Motor neuron (in vitro differentiated cells): ENCODE measurements at places on chromosomes 12 and 14.

DNA sequence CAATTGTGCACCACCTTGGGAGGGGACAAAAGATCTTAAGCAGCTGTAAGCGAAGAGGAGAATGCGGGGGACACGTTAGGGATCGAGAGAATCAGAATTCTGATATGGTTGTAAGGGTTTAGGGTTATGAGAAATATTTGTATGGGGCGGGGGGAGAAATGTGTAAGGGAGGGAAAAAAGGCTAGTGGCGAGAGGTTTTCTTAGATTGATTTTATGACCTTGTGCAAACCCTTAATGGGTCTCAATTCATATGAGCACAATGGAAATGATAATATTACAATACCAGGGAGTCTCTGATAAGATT, 396 bp downstream of the NDUFA9 start:
- ATAC-seq: no peak

DNA sequence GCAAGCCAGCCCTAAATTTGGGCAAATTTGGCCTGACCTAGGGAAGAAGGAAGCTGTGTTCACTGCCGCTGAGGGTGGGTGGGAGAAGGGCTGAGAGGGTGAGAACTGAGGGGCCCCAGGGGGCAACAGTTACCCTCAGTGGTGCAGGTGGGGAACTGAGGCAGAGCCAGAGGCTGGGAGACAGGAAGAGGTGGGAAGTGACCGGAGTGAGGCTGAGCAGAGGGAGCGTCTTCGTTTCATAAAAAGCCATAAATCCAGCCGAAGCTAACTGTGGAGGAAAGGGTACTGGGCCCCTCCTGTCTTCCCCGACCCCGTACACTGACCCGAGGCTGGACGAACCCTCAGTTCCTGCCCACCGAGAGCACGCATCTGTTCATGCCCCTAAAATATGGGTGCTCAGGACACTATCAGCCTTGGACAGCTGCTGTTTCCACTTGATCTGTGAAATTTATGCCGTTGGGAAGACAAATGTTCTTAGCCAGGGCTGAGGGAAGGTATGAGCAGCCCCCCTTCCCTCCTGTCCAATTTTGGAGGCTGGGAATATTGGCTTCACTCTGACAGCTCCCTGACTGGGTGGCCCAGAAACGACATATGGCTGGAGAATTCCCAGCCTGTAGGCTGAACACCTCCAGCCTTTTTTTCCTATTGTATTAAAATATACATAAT, 116.5 kb downstream of the KIF26A start:
- ATAC-seq: no peak

GRCh38 chr14:93073910-93074769, 41.6 kb downstream of the ITPK1 start:
- peak; percentile 83 for ATAC-seq

GRCh38 chr12:47193066-47193465, 113.3 kb upstream of the AMIGO2 start:
- ATAC-seq: no peak

DNA sequence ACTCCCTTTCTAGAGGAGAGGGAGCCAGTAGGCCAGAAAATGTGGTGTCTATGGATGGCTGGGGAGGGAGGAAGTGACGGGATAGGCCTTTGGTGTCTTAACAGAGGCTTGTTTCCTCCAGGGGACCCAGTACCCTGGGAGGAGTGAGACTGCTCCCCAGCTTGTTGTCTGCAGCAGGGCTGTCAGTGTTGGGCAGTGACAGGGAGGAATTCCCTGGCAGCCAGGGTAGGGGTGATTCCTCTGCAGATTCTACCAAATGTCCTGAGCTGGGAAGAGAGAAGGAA, 64.0 kb downstream of the GALNT16 start:
- ATAC-seq: peak; percentile 61

DNA sequence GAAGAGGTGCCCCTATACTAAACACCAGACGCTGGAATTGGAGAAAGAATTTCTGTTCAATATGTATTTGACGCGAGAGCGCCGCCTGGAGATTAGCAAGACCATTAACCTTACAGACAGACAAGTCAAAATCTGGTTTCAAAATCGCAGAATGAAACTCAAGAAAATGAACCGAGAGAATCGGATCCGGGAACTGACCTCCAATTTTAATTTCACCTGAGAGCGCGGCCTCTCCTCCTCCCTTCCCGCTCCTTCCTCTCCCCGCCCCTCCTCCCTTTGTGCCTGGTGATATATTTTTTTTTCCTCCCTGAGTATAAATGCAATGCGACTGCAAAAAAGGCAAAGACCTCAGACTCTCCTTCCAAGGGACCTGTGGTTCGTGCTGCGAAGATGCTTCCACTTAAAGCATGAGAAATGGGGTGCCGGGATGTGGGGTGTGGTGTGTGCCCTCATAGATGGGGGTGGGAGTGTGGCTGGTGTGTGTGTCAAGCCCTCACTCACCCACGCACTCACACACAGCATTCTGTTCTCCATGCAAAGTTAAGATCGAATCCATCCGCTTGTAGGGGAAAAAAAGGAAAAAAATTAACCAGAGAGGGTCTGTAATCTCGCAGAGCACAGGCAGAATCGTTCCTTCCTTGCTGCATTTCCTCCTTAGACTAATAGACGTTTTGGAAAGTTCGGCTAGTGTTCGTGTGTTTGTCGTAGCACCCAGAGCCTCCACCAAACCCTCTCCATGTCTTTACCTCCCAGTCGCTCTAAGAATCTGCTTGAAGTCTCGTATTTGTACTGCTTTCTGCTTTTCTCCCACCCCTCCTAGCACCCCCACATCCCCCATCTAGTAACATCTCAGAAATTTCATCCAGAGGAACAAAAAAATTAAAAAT, 4.5 kb downstream of the HOXC10 start:
- no peak for ATAC-seq

GRCh38 chr14:75539162-75539560, 16.9 kb downstream of the BATF start:
- no peak for ATAC-seq

GRCh38 chr12:57549909-57550640, at the start of gene KIF5A:
TSS of gene KIF5A (plus strand) at chr12:57550044. CDS start at chr12:57550272, 228 bp downstream.
- ATAC-seq: peak; percentile 62

- no peak for ATAC-seq
These were observed 382.2 kb downstream of the GRIN2B start for GRCh38 chr12:13599176-13599575.

DNA sequence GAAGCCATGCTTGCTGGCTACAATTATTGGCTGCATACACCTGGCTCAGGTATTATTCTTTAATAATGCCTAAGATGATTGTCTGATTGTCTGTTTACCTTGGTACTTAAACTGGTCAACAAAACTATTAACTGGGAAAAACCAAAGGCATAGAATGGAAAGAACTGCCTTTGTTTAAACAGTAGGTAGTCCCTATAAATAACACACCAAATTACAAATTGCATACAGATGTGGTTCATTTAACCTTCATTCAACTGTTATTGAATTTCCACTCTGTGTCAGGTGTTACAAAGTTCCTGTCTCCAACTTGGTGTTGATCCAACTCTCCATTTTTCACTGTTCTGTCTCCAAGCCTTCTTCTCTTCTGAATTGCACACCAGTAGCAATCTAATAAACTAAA, 79.8 kb upstream of the FSCB start:
- ATAC-seq: no peak

DNA sequence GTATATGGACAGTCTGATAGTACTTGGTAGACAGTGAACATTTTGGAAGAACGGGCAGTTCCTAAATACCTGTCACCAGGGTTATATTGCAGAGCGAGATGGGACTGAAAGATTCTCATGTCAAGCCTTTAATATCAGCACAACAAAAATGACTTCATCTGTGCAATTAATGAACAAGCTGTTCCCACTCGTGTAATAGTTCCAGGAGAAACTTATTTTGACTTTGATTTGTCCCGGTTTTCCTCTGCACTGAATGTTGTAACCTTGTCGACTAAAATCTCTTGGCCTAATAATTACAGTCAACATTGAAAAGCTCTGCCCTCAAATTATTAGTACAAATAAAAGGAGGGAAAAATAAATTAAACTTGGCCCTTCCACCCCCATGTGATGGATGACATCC, 79.5 kb downstream of the WASHC3 start:
- ATAC-seq: no peak

DNA sequence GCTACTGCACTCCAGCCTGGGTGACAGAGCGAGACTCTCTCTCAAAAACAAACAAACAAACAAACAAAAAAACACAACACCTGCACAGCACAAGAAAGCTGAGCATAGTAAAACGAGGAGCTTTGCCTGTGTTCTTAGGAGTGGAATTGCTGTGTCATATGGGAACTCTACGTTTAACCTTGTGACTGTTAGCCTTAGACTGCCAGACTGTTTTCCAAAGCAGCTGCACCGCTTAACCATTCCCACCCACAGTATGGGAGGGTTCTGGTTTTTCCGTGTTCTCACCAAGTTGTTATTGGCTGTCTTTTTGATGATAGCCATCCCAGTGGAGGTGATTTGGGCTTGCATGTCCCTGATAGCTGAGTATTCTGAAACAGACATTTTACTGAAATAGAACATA, 9.2 kb downstream of the WNT5B start:
- no peak for ATAC-seq

GRCh38 chr14:104871656-104872468, 6.8 kb downstream of the CEP170B start:
- no peak for ATAC-seq
